ENCODE measurements at places on chromosomes 5 and 9.

DNA sequence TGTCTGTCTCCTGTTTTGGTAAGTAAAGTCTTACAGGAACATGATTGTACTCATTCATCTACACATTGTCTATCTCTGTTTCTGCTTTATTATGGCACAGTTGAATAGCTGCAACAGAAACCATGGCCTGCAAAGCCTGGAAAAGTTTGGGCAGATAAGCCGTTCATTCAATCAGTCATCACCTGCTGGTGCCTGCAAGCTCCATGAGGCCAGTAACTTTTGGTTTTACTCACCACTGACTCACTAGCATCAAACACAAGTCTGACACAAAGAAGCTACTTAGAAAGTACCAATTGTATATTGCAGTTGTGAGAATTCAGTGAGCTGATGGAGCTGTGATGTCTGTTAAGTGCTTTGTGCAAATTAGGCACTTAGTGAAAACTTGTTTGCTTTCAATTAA is 373.6 kb upstream of the SGCD start:
- DNase-seq: no peak

GRCh38 chr5:36878392-36879082 is 2.0 kb downstream of the NIPBL start:
- DNase-seq: no peak

- no peak for DNase-seq
Measured at GRCh38 chr5:131180407-131180806, 9.7 kb downstream of the LYRM7 start.

- no peak for DNase-seq
Measured at GRCh38 chr9:114480746-114481435, 24.4 kb downstream of the WHRN start.

- no peak for DNase-seq
Measured at GRCh38 chr5:142979636-142980035, 209.5 kb downstream of the ARHGAP26 start.

DNA sequence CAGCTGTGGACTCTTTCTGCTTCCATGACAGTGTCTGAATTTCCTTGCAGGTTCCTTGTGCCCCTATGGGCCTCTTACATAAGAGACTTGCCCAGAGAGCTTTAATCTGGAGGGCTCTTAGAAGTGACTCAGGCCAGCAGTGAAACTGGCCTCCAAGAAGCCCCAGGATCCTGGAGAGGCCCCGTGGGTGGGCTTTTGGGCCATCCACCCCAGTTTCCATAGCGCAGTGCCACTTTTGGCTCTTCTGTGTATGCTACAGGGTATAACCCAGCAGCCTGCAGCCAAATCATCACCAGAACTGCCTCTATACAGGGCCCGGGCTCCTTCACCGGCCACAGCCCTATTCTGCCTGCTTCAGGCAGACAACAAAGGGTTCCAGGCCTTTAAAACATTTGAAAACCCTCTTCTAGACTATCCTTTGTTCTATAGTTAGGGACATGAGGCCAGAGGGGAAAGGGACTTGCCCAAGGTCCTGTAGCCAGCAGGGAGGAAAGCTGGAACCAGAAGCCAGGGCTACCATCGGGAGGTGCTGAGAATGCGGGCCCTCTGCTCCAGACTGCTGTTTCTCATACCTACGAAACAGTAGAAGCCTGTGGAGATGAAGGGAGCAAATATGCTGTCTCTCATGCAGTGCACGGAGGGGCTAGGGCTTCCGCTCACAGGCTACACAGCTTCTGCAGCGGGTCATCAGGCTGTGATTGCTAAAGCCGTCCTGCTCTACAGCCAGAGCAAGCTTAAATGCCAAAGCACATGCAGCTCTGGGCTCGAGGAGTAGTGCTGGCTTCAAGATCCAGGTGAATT is 18.0 kb downstream of the SH3PXD2B start:
- no peak for DNase-seq

GRCh38 chr5:31324842-31325241 is 131.4 kb downstream of the CDH6 start:
- DNase-seq: no peak
